Mesangial cell (primary cell): ENCODE measurements at places on chromosomes 1 and 21. TPM values are rescaled to one million over a fixed set of nuclear protein-coding genes. Genes with fewer than 3 reads are reported as not detected.

FOXD3 gene
- total RNA-seq = not detected in 2 replicates

NUP133 gene
- total RNA-seq = 41.8 and 72.8 TPM in 2 replicates

HCRTR1 gene
- total RNA-seq = not detected in 2 replicates

KANK4 gene
- total RNA-seq = 0.16 and 3.2 TPM in 2 replicates

RORC gene
- under 0.01 TPM in 1 of 2 replicates, not detected in the other for total RNA-seq

C1orf94 gene
- total RNA-seq = not detected in 2 replicates
